ENCODE measurements at places on chromosomes 3 and 15. TPM values are rescaled to one million over a fixed set of nuclear protein-coding genes. Genes with fewer than 3 reads are reported as not detected.

ACAN gene
- 0.92 TPM for total RNA-seq

PLCB2 gene
- total RNA-seq, result 17.9 TPM

LDHAL6B gene
- total RNA-seq, result not detected

GRCh38 chr3:69986419-69986818 lies 13.1 kb upstream of the SAMMSON start:
- no peak overlapping the region for H3K27ac ChIP-seq
- H3K27me3 ChIP-seq, result no peaks in the 10 kb centered on the region
- no peaks in the 10 kb centered on the region for H3K36me3 ChIP-seq
- DNase-seq, result no peak

GRCh38 chr3:171044384-171044783 lies 17.9 kb upstream of the SLC2A2 start:
- no peak overlapping the region for H3K4me3 ChIP-seq
- DNase-seq, result no peak
- H3K4me1 ChIP-seq, result no peaks in the 10 kb centered on the region
- no peaks in the 10 kb centered on the region for H3K36me3 ChIP-seq

- no peak overlapping the region for H3K4me3 ChIP-seq
- no peaks in the 10 kb centered on the region for H3K4me1 ChIP-seq
- H3K27me3 ChIP-seq, result no peaks in the 10 kb centered on the region
- H3K36me3 ChIP-seq, result peaks cover 2% of the 10 kb centered on the region
Measured at GRCh38 chr15:69219690-69220089, 59.3 kb downstream of the GLCE start.

DNA sequence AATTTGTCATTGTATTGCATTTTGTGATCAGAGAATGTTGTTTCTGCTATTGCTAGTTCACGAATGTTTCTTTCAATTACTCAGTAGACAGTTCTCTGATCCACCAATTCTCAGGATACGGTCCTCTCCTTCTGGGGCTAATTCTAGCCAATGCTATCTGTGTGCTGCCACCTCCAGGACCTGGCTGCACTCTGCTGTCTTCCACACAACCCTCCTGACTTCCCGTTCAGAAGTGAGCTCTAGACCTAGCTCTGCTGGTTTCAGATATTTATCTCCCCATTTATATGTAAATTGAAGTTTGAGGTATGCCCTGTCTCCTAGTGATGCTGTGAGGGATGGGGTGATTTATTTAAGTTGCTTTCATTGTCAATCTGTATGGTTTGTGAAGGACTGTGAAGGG lies 21.7 kb upstream of the UBL7 start:
- no peaks in the 10 kb centered on the region for H3K36me3 ChIP-seq
- no peak overlapping the region for H3K27ac ChIP-seq
- H3K27me3 ChIP-seq, result no peaks in the 10 kb centered on the region
